ENCODE measurements at places on chromosomes 7 and 10. TPM values are rescaled to one million over a fixed set of nuclear protein-coding genes. Genes with fewer than 3 reads are reported as not detected.

- DNase-seq = no peak
These were observed 63.1 kb downstream of the BLNK start for GRCh38 chr10:96208271-96208670.

The ACBD7 gene
- 5.5 TPM for polyA plus RNA-seq

- DNase-seq = no peak
These were observed 1.7 kb upstream of the TMEM213 start for GRCh38 chr7:138796038-138796615.

The CTAGE6 gene
- not detected for polyA plus RNA-seq

GRCh38 chr10:56991591-56992069, 630.6 kb upstream of the ZWINT start:
- DNase-seq = no peak

DNA sequence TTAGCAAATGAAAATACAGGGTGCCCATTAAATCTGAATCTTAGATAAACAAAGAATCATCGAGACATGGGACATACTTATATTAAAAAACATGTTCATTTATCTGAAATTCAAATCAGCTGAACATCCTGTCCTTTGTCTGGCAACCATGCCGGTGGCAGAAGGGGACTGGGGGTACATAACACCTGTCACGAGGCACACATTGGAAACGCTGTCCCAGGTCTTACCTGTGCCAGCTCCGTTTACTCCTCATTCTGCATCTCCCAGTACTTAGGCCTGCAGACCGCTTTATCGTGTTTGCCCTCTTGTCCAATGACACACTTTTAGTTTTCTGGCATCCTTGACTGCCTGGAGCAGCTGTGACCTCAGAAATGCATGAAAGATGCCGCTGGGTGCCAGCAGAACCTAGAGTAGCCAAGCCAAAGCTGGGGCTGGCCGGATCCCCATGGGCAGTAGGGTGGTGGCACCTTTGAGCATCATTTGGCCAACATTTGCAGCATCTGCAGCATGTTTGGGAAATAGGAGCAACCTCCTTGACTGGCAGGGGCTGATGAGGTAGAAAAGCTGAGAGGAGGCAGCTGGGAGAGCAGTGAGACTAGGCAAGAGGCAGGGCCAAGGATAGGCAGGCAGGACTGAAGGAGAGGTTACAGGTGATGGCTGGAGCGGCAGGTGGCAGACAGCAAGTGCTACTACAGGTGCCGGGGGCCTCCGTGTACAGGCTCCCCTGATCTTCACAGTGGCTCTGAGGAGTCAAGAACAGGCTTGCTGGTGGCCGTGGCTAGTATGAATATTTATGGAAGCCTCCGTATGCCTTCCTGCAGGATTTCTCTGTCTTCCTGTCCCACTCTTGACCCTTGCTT, 62.3 kb upstream of the BTBD16 start:
- DNase-seq = no peak

GRCh38 chr10:71845410-71846405, 5.3 kb downstream of the PSAP start:
- no peak for DNase-seq

The SPDYE9 gene
- polyA plus RNA-seq = 0.18 TPM

DNA sequence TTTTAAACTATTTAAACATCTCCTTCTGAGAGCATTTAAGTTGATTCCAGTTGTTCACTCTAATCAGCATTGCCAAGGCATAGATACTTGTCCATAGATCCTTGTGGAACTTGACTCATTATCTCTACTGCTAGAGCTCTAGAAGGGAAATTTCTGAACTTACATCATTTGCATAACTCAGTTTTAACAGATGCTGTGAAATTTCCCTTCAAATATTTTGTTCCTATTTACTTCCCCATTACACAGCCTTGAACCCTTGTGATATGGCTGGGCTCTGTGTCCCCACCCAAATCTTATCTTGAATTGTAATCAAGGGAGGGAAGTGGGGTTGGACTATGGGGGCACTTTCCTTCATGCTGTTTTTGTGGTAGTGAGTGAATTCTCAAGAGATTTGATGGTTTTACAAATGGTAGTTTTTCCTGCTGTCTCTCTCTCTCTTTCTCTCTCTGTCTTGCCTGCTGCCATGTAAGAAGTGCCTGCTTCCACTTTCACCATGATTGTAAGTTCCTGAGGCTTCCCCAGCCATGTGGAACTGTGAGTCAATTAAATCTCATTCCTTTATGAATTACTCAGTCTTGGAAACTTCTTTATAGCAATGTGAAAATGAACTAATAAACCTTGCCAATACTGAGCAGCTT, 25.4 kb downstream of the INSIG1 start:
- DNase-seq = no peak

DNA sequence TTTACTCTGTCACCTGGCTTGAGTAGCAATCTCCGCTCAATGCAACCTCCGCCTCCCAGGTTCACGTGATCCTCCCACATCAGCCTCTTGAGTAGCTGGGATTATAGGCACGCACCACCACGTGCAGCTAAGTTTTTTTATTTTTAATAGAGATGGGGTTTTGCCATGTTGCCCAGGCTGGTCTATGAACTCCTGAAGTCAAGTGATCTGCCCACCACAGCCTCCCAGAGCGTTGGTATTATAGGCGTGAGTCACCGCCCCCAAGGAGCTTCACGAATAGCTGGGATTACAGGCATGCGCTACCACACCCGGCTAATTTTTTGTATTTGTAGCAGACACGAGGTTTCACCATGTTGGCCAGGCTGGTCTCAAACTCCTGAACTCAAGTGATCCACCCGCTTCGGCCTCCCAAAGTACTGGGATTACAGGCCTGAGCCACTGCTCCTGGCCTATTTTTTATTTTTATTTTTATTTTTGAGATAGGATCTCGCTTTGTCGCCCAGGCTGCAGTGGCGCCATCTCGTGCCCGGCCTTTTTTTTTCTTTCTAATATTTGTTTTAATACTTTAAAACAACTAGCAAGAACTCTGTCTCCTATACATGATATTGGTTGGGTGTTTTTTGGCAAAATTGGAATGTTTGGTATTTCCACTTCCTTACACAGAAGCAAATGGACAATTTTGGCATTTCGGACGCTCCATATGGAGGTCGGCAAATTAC, 1.1 kb downstream of the EFCAB10 start:
- no peak for DNase-seq

The SNX8 gene
- 43.7 TPM for polyA plus RNA-seq

GRCh38 chr7:157573244-157573643, 236.4 kb downstream of the DNAJB6 start:
- no peak for DNase-seq

DNA sequence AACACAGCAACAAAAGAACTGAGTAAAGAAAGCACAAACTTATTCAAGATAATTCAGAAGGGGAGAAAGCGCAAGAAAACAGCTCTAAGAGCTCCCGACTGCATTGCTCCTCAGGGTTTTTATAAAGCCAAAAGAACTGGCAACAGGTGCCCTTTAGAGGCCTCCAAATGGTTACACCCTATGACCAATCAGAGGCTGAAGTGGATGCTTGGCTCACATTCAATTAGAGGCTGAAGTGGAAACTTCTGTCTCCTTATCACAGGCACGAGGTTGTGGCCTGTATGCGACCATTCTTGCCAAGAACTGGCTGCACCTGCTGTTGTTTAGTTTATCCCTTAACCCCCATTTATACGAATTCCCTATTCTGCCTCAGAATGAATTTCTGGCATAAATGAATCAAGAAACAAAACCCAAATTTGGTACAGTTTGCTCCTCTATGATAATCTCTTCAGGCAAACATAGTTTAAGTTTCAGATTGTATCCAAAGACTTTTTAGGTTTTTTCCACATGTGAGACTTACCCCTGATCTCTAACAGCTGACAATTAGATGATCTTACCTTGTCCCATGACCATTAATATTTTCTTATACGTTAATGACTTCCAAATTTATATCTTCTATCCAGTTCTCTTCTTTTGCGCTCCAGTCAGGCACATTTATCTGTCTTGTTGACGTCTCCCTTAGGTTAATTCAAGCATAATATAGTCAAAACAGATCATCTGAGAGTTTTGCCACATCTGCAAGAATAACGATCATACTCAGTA, 504.8 kb downstream of the NXPH1 start:
- no peak for DNase-seq

GRCh38 chr7:54882694-54883093, 123.7 kb upstream of the SEC61G start:
- DNase-seq = no peak

DNA sequence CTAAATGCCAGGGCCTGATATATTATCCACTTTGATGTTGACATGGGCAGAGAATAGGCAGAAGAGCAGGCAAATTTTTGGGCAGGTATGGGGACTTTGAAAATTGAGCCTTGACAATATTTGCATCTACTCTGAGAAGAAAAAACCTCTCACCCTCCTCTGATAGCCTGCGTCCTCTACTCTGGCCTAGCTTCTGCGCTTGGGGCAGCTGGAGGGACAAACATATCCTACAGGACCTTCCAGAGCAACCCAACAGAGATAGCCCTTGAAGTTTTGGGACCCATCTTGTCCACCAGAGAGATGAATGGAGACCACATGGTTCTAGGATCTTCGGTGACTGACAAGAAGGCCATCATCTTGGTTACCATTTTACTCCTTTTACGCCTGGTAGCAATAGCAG, at the start of gene TAS2R60:
TAS2R60 (plus strand) TSS at position 301 of the 400 bp plus-strand sequence; CDS start at position 301, 0 bp downstream.
- DNase-seq = no peak

The NUDT13 gene
- 7.0 TPM for polyA plus RNA-seq

DNA sequence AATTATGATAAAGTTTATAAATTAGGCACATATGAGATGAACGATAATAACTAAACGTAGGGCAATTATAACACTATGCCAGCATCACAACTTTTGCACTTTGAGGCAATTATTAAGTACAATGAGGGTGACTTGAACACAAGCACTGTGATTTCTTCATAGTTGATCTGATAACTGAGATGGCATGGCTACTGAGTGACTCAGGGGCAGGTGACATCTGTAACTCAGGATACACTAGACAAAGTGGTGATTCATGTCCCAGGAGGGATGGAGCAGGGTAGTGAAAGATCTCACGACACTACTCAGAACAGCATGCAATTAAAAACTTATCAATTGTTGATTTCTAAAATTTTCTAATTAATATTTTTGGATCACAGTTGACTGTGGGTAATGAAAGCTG, 98.3 kb upstream of the ARHGAP21 start:
- no peak for DNase-seq

- DNase-seq = no peak
These were observed 223.3 kb upstream of the GPR26 start for GRCh38 chr10:123442901-123443300.

The HEPACAM2 gene
- 6.5 TPM for polyA plus RNA-seq

The BLOC1S2 gene
- 40.5 TPM for polyA plus RNA-seq

GRCh38 chr7:159023746-159024145, 120.9 kb downstream of the VIPR2 start:
- no peak for DNase-seq

- no peak for DNase-seq
These were observed 9.0 kb upstream of the MAFK start for GRCh38 chr7:1521456-1521855.

GRCh38 chr7:155705623-155706360, 61.3 kb downstream of the RBM33 start:
- no peak for DNase-seq

GRCh38 chr7:95845007-95845406, 72.7 kb downstream of the DYNC1I1 start:
- DNase-seq = no peak

GRCh38 chr7:98130959-98131358, 24.3 kb downstream of the LMTK2 start:
- DNase-seq = no peak

The COBL gene
- polyA plus RNA-seq = 17.4 TPM

- DNase-seq = no peak
These were observed 16.0 kb downstream of the MXI1 start for GRCh38 chr10:110223298-110223925.

The LIPN gene
- polyA plus RNA-seq = not detected

DNA sequence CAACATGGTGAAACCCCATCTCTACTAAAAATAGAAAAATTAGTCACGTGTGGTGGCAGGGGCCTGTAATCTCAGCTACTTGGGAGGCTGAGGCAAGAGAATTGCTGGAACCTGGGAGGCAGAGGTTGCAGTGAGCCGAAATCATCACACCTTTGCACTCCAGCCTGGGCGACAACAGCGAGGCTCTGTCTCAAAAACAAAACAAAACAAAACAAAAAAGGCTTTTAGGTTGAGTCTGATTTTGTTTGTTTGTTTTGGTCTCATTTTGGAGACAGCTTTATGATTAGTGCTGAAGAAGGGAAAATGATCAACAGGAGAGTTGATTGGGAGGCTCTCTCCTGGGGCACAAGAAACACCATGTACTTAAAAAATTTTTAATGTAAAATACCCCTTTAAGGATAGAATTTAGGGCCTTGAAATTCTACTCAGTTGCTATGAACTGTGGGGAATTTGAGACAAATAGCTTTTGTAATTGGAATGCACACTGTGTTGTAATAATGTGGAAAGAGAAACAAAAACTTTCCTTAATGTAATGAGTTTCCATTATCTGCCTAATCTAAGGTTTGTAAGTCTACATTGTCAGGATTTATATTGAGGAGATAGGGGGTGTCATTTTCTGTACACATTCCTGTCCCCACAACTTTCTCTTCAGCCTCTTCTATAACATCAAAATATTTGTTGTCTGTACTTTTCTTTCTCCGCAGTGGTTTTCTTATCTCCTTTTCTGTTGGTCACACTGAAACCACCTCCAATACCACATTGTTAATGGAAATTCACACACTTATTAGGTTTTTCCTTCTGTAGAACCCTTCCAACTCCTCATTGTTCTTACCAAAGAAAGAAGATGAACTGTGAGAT, 41.3 kb downstream of the ARID5B start:
- DNase-seq = no peak

The USP6NL gene
- 32.3 TPM for polyA plus RNA-seq

The SH2D4B gene
- 0.07 TPM for polyA plus RNA-seq

DNA sequence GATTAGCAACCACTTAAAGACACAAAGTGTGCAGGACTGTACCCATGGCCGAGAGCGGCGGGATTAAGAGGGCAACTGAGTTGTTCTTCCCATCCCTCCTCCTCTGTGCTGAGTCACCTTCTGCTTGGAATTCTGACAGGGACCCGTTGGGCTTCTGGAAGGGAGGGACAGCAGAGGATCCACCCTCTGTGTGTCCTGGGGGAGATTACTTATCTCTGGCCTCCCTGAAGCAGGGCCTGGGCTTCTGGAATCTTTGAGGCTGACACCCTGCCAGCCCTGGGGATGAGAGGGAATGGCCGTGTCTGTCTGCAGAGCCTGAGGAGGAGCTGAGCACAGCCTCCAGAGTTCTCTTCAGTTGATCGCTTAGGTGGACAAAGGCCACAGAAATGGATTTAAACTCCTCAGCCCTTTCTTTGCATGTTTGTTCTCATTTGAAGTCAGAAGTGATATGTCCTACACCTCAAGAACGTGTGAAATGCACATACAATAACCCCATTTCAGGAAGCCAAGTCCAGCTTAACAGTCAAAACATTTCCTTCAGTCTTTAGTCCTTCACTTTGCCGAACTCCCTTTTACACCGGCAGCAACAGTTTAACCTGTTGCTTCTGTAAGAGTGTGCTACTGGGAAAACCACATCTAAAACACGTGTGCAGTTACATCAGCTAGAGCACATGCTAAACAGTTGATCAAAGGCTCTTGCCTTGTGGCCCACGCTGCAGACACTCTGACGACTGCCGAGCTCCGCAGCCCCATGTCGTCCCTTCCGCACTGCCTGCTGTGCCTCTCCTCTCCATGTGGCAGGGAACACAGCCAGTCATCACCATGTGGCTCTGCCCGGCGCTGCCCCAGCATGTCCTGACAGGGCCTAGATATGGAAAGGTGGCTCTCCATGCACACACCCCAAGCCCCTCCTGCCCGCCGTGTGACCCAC, 55.7 kb downstream of the IKZF1 start:
- DNase-seq = no peak
